ENCODE measurements at places on chromosomes 4 and X.

- no peak for DNase-seq
Observed at GRCh38 chrX:80246271-80246670, 174.0 kb upstream of the TENT5D start.

DNA sequence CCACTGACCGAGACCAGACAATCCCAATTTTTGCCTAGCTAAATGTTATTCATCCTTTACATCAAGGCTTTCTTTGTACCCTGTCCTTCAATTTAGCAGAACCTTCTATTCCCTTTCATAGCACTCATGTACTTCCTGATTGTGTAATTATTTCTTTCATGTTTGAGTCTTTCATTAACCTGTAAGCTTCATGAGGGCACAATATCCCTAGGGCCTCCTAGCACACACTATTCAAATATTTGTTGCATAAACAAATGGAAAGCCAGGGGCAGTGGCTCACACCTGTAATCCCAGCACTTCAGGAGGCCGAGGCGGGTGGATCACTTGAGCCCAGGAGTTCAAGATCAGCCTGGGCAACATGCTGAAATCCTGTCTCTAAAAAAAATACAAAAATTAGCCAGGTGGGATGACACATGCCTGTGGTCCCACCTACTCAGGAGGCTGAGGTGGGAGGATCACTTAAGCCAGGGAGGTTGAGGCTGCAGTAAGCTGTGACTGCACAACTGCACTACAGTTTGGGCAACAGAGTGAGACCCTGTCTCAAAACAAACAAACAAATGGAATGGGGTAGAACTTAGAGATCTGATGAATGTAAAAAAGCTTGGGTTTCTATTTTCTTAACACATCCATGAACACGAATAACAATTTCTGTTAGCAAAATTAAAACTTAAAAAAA lies 59.0 kb downstream of the SAT1 start:
- no peak for DNase-seq

- DNase-seq = no peak
Observed at GRCh38 chr4:36638273-36638811, 356.9 kb downstream of the DTHD1 start.

- no peak for DNase-seq
Observed at GRCh38 chr4:19256823-19257222, 994.9 kb upstream of the SLIT2 start.

GRCh38 chr4:122476745-122477144 lies 20.2 kb upstream of the IL2 start:
- DNase-seq = no peak

GRCh38 chr4:48546336-48546735 lies 56.3 kb downstream of the ZAR1 start:
- DNase-seq = peak; percentile 22

- no peak for DNase-seq
Observed at GRCh38 chr4:123832173-123833026, 435.8 kb downstream of the SPRY1 start.

DNA sequence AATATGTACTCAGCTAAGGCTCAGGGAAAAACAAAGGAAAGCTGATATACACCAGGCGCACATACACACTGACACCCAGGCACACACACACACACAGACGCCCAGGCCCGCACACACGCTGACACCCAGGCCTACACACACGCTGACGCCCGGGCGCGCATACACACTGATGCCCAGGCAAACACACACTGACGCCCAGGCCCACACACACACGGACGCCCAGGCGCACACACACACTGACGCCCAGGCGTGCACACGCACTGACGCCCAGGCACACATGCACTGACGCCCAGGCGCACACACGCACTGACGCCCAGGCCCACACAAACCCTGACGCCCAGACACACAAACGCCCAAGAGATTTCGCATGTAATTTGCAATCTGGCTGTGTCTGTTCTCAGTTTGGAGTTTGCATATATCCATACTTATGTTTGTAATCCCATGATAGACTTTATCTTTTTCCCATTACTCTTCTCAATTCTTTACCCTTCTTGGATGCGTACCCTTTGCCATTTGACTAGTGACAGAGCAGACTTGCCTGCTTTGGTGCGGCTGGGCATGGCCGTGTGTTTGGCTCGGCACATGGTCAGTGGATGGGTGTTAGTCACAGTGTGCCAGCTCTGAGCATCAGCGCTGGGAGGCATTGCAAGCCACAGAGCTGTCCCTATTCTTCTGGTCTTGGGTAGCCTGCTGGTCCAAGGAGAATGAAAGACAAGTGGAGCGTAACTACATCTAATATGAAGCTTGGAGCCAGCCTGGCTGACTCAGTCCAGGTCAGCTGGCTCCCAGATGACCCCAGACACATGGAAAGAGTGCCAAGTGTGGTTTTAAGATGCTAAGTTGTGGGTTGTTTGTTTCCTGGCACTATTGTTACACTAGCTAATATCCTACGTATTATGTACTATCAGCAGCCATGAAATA lies 632.4 kb upstream of the ZFP42 start:
- DNase-seq = no peak

GRCh38 chrX:10356979-10357378 lies 200.2 kb downstream of the CLCN4 start:
- DNase-seq = no peak

DNA sequence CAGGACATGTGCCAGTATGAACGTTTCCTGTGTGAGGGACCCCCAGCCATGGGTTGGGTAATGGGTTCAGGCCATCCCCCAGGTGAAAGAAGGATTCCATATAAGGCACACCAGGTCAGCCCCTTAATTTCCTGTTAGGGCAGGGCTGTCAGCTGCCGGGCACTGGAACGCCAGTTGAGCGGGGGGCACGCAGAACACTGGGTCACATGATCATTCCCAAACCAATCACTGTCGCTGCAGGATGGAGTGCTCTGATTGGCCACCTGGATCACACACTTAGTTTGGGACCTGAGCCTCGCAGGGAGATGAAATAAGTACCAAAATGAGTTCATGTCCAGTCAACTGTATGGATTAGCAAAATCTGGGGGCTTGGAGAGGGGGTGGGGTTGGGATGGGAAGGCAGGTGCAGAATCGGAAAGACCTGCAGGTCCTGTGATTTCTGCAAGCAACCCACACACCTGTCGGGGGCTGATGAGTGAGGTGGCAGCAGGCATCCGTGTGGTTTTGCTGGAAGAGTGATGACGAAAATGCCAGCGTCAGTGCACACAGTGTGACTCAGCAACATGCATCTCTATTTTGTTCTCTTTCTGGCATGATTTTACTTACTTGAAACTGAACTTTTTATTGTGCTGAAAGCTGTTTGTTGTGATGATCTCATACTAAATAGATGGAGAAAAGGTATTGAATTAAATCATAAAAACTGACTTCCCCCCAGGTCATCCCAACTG lies 32.2 kb downstream of the RNF212 start:
- no peak for DNase-seq

GRCh38 chr4:14294611-14295010 lies 667.1 kb upstream of the BOD1L1 start:
- DNase-seq = no peak

DNA sequence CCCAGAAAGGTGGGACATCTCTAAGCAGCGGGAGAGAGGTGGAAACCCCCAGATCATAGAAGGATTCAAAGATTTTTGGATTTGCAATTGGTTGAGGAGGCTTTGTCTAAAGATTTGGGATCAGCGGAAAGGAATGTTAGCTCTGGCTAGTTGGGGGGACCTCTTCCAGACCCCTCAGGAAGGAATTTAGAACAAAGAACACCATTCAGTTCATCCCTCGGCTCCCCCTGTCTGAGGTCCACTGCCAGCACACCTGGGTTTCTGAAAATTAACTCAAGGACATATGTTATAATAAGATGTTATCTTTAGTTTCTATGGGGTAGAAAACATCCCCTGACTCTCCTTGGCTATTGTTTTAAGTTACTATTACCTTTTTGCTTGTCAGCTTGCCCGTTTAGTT lies 163.6 kb downstream of the CEP135 start:
- DNase-seq = no peak

DNA sequence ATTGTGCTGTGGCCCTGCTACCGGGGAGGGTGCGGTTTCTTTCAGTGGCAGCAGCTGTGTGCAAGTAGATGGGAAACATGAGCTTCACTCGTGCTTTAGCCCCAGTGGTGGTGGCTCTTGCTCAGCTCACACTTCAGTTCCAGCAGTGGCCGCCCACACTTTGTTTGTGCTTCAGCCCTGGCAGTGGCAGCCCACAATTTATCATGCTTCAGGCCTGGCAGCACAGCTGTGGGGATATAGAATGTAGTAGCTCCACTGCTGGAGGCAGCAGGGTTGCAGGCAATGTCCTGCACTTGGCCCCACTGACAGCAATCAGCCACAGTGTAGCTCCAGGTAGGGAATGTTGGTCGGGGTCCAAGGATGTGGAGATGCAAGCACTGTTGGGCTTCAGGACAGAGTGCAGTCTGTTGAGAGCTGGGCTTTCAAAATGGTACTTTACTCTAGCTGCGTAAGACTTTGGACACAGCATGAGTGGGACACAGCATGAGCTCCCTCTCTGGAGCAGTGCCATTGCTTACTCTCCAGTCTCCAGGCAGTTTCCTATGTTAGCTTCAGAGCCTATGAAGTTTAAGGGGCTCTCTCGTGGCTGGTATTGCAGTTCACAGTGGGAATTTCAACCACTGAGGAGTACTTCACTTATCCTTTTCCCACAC lies 413.1 kb downstream of the PDGFC start:
- DNase-seq = no peak

GRCh38 chr4:1593458-1593857 lies 90.7 kb downstream of the FAM53A start:
- peak; percentile 57 for DNase-seq

DNA sequence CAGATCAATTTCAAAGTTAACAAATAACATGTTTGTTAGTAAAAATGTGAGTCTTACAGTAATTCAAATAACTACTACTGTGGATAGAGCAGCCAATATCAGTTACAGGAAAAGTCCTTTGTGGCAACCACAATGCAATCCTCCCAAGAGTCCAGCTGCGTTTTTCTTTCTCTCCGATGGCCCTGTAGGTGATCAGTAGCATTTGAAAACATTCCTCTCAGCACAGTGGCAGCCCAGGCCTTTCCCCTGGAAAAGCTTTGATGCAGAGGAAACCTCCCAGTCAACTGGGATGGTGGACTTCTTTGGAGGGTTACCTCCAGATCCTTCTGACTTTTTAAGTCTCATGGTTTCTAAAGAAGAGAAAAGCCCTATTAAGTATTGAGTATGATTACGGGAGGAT lies 18.0 kb upstream of the PDZD4 start:
- DNase-seq = no peak

- no peak for DNase-seq
Observed at GRCh38 chr4:170399581-170400293, 310.0 kb upstream of the AADAT start.

DNA sequence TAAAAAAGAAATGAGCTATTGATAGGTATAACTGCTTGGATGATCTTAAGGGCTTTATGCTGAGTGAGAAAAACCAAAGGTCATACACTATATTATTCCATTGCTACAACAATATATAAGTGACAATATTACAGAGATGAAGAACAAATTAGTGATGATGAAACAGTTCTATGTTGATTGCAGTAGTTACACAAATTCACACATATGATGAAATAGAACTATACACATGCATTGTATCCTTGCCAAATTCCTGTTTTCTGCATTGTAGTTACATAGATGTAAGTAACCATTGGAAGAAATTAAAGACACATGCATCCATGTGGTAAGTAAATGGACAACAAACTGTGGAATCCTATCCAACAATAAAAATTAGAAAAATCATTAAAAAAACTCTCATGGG lies 76.5 kb downstream of the CENPC start:
- no peak for DNase-seq

GRCh38 chr4:165330071-165330470 lies 2.6 kb downstream of the MSMO1 start:
- no peak for DNase-seq

GRCh38 chr4:80185787-80186548 lies 11.3 kb upstream of the PRDM8 start:
- DNase-seq = no peak

DNA sequence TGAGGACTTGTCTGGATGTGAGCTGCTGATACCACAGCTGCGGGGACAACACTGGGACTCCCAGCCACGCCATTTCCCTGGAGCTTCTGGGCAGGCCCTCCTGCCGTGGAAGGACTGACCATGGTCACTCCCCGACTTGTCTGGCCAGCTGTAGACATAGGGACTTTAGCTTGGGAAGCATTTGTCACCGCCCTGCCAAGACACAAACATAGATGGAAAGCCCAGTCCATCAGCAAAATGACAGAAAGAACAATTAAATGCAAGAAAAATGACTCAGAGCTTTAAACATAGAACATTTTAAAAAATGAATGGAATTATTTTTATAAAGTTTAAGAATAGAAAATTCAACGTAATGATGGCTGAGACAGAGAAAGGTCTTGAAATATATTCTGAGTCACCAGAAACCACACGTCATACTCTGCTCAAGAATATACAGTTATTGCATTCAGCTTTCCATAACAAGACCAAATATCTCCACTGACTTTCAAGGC lies 107.6 kb upstream of the CBR4 start:
- DNase-seq = no peak

GRCh38 chr4:4919927-4920326 lies 60.5 kb downstream of the MSX1 start:
- DNase-seq = no peak

GRCh38 chrX:50691820-50692219 lies 122.2 kb downstream of the SHROOM4 start:
- peak; percentile 49 for DNase-seq

- no peak for DNase-seq
Observed at GRCh38 chr4:102447413-102447812, 53.7 kb upstream of the NFKB1 start.

- no peak for DNase-seq
Observed at GRCh38 chr4:6782846-6783110, 251 bp downstream of the KIAA0232 start.

DNA sequence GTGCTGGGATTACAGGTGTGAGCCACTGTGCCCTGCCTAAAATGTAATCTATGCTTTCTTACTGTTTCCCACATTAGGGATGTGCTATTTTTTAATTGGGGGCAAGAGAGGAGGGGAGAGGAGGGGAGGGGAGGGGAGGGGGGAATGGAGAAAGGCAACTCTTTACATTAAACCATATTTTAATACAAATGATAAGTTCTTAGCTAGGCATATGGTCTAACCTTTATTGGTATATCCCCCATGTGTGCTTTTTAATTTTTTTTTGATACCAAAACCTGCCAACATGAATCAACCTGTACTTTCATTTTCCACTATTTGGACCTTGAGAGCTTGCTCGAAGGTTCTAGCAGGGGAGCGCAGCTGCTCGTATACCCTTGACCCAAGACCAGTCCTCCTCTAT lies 6.4 kb downstream of the CLOCK start:
- DNase-seq = no peak

GRCh38 chrX:123962006-123962467 lies 531 bp downstream of the STAG2 start:
- DNase-seq = no peak

DNA sequence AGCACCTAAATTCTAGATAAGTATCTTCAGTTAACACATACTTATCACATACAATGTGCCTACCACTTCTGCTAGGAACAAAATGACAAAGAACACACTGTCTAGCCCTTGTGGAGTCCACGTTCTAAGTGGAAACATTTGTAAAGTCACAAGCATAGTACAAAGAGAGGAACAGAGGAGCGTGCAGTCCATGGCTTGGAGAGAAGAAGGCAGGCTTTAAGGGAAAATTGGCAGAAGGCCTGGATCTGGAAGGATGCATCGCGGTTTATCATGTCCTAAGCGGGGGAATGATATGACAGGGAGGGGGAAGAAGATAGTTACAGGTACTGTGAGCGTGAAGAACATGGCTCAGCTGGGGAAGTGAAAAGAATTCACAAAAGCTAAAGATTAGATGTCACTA lies 218.0 kb downstream of the PRDM5 start:
- no peak for DNase-seq

GRCh38 chr4:99329876-99330275 lies 8.7 kb upstream of the ADH1B start:
- no peak for DNase-seq
